Stimulated activated CD4-positive, alpha-beta T cell treated with anti-CD3 and anti-CD28 coated beads, Interleukin-15, amount 100 ng/mL, for 1 hour (primary cell): ENCODE measurements at places on chromosomes 5 and 9.

GRCh38 chr5:10102706-10103497, 146.8 kb downstream of the ATPSCKMT start:
- no peak for DNase-seq

DNA sequence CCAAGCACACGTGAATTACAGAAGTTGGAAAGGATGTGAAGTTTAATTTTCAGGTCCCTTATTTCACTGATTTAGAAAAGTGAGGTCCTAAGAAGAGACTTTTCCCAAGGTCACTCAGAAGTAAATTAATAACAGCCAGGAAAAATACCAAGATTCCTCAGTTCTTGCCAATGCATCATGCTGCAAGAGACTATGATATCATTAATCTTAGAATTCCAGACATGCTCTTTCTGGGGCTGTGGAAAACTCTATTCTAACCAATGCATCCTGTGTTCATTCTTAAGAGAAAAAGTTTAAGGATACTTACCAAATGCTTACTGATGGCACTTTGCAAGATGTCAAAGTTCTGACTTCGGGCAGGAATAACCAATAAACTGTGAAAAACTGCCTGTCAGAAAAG, 42.8 kb downstream of the TEX10 start:
- no peak for DNase-seq

DNA sequence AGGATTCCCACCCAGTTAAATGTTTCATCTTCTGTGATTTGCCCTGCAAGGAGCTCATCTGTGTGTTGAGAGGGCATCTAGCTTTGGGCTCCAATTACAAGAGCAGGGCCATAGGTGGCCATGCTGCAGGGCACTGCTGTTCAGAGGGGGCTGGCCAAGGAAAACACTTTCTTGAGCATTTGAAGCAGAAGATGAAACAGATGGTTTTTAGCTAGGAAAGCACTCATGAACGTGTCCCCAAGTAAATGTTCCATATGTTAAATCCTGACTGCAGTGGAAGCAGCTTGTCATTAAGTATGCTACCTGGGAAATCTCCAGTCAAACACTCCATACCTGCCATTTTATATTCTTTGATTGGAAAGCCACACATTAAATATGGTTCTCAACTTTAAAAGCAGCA, 176.6 kb downstream of the FBXL7 start:
- DNase-seq = no peak

DNA sequence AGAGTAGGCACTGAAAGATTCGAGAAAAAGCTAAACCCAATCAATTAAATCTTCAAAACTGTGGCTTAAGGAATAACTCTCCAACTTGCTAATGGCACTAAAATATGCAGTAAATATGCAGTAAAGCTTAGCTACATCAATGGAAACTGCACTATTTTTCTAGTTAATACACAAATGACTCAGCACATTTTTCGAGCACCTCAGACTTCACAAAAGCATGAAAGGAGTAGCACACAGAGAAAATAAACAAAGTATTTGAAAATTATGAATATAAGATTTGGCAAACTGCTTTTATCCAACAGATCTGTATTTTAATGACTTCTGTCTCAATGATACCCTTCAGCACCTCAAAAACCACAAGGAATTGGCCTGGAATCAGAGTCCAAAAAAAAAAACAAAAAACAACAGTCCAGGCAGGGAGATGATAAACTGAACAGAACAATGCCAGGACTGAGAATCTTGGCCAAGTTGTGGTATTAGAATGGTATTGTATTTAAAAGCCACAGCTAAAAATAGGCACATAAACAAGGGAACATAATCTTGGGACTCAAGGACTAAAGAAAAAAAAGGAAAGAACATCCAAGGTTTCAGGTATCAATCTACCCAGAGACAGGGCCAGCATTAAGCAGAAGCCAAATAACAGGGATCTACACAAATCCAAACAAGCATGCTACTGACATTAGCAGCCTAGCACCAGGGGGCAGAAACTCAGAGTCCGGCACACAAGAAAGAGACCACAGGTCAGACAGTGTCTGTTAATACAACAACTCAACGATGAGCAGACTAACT, 21.4 kb downstream of the TMEM245 start:
- DNase-seq = no peak

- DNase-seq = no peak
Observed at GRCh38 chr5:146467760-146468159, 20.6 kb downstream of the TCERG1 start.

DNA sequence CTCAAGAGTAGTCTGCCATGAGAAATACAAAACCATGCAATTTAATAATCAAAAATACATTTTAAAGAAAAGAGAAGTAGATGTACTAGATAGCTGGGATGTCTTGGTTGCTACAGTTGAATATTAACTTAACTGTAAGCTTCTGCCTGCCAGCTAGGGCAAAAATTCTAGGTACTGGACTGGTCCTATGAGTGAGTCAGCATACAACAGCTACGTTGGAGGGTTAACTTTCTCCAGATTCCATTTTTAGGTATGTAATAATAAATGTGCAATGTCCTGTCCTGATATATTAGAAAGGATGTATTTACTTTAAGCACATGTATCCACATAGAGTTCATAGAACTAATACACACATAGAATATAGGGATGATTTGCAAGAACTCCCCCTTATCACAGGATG, 230.1 kb downstream of the CAAP1 start:
- no peak for DNase-seq

- DNase-seq = no peak
Observed at GRCh38 chr9:130112538-130113151, 58.9 kb downstream of the GPR107 start.

DNA sequence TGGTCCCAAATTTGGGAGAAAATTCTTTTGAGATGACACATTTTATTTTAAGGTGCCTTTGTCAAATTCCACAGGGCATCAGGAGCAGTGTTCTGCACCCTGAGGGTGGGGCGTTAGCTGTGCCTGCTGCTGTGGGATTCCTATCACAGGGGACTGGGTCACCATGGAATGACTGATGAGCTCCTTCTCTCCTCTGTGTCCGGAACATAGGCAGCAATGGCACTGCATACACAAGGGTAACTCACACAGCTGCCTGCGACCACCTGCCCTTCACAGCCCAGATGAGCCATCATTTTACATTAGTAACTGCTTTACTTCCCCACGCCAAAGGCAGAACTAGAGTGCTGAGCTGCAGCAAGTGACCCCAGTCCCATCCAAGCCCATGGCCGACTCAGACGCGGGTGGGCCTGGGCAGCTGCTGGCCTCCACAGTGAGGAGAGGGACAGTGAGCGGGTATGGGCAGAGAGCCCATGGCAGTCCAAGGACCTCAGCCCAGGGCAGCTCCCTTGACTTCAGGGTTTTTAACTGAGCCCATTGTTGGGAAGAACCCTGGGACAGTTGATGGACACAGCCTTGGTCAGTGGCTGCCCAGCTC, 93.7 kb downstream of the GADD45G start:
- DNase-seq = no peak

DNA sequence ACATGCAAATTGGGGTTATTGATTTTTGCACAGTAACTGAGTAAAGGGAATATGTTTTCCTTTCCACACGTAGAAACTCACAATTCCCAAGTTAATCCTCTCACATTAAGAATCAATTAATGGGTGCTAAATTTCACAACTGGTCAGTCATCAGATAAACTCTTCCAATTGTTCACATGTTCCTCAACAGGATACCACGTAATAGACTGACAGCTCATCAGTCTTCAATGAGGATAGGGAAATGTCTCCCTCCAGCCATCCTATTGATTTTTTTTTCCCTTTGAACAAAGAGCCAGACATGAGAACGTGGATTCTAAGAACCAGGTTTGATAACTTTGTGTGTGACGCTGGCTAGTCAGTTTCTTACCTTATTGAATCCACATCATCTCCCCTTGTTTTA, 768 bp upstream of the CER1 start:
- no peak for DNase-seq

DNA sequence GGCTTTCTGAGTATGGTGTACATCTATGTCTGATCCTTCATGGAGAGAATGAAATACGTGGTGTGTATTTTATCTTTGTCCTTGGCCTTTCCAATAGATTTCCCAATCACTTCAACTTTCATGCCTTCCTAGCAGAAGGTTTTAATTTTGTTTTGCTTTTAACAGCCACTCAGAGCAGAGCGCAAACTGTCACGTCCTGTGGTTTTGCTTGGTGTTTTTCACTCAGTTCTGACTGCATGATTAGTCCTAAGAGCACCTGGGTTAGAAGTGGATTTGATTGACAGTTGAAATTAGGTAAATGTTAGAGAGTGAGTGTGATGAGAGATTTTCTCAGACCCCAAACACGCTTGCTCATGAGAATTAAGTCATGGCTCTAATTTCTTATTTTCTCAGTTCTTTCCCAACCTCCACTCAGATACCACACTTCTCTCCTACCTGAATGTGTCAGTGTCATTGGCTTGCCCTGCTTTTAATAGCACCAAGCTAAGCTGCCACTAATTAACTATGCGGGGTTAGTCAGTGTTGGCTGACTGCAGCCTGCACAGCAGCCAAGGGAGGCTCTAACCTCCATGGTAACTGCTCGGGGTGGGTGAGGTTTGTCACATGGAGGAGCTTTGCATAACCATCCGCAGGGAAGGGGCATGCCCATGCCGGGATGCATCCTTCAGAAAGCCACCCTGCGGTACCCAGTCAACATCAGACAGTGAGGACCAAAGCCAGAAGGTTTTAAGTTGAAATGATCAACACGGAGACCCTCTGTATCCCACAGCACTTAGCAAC, 173.4 kb downstream of the NR3C1 start:
- DNase-seq = no peak
